ENCODE measurements at places on chromosomes 12 and 14.

- peak; percentile 39 for DNase-seq
Measured at GRCh38 chr12:45268672-45269411, 52.9 kb downstream of the ANO6 start.

DNA sequence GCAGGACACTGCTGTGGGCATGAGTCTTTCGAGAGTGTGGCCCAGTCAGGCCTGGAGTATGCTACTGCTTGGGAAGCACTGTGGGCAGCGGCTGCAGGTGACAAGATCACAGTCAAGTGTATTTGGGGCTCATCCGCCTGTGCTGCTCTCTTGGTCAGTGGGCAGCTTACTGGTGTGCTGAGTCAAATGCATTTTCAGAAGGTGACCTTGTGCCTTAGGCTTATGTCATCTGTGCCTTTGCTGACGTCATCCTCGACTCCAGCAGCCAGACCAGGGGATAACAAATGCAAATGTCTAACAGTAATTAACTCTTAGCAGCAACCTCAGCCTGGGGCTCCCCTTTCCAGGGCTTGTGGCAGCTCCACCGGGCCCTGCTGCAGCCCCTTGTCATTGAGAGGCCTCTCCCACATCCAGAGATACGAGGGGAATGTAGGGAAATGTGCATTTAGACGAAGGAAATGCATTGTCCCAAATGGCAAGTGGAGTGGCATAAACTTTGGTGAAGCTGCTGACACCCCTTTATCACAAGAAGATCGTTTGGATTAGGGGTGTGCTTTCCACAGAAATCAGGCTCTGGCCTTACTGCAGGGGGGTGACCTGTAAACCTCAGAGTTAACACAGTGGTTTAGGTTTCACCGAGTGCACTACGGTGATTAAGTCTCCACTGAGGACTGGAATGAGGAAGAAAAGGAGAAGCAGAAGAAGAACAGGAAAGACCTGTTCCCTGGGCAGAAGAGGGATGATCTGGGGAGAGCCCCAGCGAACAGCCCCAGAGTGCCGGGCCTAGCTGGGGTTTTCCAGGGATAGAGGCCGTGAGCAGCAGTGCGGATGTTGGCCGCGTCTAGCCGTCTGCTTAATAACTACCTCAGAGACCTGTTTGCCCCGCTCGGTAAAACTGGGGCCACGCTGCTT, 39.7 kb downstream of the PSMA6 start:
- DNase-seq: no peak

DNA sequence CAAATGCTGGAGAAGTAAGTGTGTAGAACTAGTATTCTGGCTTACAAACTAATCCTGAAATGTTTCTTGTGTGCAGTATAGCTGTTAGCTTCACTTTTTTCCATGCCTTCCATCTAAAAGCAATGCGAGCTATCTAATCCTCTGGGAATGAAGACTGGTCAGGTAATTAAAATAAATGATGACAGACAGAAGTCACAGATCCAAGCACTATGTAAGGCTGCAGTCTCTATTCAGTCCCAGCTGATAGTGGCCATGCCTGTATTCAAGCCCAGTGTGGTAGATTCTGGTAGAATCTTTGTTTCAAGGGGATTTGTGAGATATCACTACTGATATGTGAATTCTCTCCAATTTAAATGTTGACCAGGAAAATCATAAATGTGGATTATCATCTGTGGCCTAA, 637.2 kb downstream of the TMTC2 start:
- no peak for DNase-seq

DNA sequence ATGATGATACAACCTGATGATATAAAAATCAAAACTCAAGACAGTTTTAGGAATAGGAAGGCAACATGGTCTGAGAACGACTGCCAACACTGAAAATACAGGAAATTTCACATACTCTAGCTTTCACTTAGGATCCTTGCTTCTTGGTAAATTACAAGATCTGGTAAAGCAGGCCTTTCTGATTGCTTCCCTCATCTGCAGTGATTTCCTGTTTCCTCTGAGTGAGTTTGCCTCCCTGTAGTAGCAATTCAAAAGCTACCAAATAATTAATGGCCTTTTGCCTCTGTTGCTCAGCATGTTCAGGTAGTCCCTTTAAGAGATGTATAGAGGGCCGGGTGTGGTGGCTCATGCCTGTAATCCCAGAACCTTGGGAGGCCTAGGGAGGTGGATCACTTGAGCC, 2.0 kb upstream of the IRAK3 start:
- no peak for DNase-seq

DNA sequence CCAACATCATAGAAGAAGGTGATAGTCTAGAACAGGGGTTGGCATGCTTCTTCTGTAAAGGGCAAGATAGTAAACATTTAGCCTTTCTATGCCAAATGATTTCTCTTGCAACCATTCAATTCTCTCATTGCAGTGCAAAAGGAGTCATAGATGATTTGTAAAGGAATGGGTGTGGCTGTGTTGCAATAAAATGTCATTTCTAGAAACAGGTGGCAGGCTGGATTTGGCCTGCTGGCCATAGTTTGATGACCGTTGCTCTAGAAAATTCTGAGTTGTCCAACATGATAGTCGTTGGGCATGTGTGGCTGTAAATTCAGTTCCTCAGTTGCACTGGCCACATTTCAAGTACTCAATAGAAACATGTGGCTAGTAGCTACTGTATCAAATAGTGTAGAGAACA, 21.7 kb downstream of the SMCO2 start:
- no peak for DNase-seq

DNA sequence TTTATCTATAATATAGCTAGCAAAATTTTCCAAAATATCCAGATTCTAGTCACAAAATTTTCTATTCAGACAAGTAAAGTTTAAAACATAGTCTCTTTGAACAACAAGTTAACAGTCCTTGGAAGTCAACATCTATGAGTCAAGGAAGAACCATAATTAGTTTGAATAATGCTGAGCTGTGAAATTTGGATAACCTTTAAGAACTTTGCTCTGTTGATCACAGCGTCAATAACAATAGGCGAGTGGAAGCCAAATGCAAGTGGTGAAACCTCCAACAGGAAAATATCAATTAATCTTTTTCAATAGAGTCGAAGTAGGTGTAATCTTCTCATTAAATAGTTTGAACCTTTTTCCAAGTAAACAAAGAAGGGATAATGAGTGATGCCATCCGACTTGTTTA, 466.6 kb downstream of the FOXG1 start:
- no peak for DNase-seq

DNA sequence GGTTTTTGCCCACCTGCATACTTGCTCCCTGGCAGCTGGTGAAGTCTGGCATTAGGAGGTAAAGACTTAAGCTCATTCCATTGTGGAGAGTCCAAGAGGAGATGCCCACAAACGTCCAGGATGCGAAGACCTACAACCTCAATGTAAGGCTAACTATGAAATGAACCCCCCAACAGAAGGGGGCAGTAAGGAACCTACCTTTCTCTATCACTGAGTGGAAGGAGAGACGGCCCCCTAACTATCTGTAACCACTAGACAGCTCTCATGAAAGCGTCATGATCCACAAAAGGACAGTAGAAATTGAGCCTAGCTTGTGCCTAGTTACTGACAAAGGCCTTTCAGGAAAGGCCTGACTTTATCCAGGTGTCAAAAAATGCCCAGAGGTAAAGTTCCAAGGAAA, 55.3 kb downstream of the ZFYVE21 start:
- no peak for DNase-seq

- no peak for DNase-seq
Measured at GRCh38 chr14:92756446-92756845, 8.0 kb upstream of the LGMN start.

GRCh38 chr14:37637341-37637740, 41.9 kb downstream of the TTC6 start:
- no peak for DNase-seq

DNA sequence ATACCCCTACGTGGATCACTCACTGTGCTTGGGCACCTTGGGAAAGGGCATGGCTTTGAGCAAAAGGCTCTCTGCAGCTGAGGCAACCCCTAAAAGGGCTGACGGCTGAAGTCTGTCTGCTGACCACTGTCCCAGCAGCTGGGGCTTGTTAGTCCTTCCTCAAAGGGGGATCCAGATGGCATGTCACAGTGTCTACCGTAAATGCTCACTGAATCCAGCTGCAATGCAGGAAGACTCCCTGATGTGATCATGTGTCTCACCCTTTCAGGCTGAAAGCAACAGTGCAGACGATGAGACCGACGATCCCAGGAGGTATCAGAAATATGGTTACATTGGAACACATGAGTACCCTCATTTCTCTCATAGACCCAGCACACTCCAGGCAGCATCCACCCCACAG, 12.4 kb downstream of the OAS1 start:
- no peak for DNase-seq

DNA sequence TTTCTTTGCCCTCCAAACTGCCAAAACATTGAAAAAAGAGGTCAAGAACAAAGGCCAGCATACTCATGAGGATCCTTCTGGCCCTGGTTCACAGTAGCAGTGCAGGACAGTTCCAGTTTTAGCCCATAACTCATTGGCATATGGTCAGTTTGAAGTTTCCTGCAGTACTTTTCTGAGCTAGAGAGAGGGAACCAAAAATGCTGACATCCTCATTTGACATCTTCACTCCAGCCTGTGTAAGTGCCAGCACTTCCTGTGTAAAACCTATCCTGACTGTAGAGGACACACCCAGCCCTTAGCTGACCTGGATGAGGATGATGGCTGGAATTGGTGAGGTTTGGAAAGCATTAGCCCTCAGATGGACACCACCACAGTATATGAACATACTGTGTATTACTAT, 84.1 kb downstream of the FGD4 start:
- DNase-seq: no peak

GRCh38 chr12:87796961-87797516, 232.2 kb downstream of the C12orf50 start:
- DNase-seq: no peak

DNA sequence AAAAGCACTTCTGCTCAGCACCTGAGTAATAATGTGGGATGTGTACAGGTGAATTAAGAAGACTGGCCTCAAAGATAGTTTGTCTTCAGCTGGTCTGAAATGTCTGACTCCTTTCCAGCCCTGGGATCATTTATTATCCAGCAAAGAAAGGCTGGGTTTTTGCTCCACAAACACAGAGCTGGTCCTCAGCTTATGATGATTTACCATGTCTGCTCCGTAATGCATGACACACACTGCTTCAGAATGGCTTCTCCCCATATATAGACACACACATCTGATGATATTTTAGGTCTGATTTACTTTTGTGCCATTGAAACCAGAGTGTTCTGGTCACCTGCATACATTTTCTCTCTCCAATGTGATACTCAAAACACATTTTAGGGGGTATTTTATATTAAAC, 225.0 kb downstream of the SLC25A21 start:
- DNase-seq: no peak

- DNase-seq: peak; percentile 63
Measured at GRCh38 chr12:41681898-41682297, 462.8 kb downstream of the GXYLT1 start.

DNA sequence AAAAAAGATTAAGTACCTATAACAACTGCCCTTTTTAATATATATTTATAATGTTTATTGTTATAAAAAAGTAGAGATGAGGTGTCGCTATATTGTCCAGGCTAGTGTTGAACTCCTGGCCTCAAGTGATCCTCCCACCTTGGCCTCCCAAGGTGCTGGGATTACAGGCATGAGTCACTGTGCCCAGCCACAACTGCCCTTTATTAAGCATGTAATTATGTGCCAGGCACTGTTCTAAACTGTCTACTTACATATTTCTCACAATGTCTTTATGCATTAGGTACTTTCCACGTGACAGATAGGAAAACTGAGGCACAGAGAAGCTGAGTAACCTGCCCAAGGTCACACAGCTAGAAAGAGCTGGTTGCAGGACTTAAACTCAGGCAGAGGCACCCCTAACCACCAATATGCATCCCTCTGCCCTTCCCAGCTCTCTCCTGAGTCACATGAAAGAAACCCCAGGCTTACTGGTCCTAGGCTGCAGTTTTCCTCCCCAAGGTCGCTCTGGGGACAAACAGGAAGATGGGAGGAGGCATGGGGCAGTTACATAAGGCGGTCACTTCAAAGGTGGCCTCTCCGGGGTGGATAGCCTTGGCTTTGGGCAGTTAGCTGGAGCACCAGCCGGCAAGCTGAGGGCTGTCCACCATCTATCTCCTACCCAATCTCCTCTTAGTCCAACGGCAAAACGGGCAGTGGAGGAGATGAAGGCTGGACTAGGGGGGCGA, 54.6 kb upstream of the TBX3 start:
- no peak for DNase-seq

- no peak for DNase-seq
Measured at GRCh38 chr12:104454997-104455396, 1.8 kb upstream of the CHST11 start.

DNA sequence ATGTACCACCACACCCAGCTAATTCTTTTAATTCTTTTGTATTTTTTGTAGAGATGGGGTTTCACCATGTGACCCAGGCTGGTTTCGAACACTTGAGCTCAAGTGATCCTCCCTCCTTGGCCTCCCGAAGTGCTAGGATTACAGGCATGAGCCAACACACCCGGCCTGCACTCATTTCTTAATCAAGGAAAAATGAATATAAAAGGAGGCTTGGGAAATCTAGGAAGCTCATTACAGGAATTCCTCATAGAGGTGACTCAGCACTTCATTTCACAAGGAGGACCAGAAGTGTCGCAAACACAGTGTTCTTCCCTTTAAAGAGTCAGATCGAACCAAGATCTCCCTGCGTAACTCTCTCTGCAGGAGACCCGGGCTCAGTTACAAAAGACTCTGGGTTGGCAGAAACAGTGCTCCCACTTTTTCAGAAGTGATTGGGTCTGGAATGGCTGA, 30.3 kb downstream of the NFKBIA start:
- DNase-seq: no peak

DNA sequence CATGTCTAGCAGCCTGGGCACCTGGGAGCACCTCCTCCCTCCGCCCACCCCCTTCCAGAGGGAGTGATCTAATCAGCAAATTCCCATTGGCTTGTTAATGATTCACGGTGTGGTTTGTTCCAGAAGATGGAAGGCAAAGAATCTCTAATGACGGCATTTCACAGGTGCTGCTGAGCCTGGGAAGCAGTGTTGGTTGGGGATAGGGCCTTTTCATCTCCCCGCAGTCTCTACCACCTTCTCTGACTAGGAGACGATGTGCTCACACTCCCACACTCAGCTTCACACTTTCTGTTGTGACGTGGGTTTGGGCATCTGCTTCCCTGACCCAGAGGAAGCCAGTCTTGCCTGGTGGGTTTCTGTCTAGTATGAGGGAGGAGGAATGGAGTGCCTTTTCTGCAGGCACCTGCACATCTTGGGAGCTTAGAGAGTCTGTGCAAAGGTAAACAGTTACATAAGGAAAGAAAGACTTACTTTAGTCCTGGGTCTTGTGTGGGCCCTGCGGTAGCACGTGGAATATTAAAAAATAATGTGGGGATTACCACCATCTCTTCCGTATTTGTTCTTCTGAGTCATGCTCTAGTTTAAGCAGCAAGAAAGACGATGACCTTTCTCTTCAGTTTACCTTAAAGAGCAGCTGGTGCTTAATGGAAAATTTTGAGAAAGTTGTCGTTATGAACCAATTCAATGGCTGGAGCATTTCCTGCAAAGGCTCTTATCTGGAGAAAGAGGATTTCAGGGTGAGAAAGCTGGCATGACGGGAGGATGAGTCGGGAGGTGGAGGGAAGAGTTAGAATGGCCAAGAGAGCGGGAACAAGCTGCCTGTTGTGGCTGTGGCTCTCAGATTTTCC, 70.6 kb upstream of the ARHGAP5 start:
- no peak for DNase-seq
